ENCODE measurements at places on chromosomes 11 and 22.

DNA sequence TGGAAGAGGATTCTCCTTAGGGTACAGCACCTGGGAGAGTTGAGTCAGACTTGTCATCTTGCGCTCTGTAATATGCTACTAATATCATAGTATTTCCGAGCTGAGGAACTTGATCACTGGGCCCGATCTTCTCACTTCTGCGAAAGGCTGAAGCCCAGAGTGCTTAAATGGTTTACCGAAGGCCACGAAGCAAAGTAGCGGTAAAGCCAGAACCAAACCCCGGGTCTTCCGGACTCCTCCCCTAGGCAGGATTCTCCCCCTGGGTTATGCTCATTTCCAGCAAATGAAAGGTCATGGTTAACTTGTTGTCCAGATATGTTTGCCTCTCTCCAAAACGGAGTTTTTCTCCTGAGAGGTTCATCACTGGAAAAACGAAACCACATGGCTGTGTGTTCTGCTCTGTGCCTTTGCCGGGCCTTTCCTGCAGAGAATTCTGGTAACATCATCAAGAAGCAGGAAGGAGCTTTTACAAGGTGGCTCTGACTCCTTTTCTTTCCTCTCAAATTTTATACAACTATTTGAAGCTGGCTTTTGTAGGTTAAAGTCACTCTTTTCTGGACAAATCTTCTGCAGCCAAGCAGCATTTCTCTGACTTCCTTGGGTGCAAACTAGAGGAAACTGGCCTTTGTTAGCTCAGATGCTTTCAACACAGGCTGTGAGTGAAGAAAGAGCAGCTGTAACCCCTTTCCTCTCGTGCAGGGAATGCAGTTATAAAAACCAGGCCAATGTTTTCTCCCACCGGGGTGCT, 35.5 kb downstream of the UBASH3B start:
- DNase-seq = peak; percentile 57

DNA sequence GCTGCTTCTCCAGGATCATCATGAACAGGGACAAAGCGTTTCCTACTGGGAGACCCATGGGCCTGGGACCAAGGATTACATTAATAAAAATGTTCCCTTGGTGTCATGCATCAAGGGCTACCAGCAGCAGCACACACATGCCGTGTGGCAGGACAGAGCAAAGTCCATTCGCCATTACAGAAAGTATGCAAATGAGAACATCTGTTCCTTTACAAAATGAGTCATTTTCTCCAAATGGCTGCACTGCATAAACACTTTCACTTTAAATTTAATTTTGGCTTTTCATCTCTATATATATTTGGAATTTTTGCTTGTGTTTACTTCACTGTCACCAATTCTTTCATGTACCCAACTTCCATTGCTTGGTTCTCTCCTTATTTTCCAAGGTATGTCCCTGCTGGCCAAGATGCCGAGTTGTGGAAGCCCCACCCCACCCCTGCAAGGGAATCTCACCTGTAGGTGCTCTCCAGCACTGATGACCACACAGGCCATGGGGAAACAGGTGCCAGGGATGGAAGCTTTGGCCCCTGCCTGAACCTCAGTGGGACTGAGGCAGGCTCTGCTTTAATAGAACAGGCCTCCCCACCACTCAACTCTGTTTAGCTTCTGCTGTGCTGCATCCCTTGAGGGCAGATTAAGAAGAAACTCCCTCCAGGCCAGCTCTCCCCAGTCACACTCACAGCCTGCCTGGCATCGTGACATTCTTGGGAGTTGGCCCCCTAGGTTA, 15.6 kb upstream of the GNAZ start:
- no peak for DNase-seq

DNA sequence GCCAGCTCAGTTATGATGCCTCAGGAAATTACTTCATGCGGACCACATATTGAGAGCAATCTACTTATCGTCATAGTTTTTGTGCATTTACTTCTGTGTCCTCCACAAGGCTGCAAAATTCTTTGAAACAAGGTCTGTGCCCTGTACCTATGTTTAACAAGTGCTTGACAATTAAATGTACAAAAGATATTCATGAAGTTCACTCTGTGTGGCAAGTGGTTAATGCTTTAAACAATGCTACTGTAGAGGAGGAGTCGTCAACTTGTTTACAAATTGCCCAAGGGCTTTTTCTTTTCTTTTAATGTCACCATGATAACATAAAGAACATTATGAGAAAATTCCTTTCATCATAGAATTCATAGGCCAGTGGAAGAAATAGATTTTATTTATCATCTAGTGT, 871.5 kb upstream of the CCDC90B start:
- DNase-seq = no peak

- DNase-seq = no peak
Measured at GRCh38 chr11:5899534-5899933, 6.5 kb downstream of the OR52E5 start.

- peak; percentile 55 for DNase-seq
Measured at GRCh38 chr11:96127596-96127959, 203.7 kb upstream of the MTMR2 start.

GRCh38 chr11:10600570-10601248, 32.2 kb upstream of the LYVE1 start:
- DNase-seq = peak; percentile 37

DNA sequence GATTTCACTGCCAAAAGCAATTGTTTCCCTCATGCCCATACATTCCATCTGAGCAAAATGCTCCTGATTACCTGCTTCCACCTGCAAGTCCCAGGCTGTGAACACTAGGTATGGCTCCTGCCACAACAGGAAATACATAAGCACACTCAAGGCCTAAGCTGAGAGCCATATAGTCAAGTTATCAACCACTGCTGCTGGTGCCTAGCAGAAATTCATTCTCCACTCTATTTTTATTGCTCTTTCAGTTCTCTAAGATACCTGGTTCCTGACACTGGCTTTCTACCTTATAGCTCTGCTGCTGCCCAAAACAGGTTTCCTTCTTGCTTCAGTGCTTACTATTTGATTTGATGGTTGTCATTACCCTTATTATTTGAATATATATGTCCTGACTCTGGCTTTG, 31.6 kb downstream of the SLC36A4 start:
- DNase-seq = no peak

- DNase-seq = no peak
Measured at GRCh38 chr11:113488931-113489351, 13.7 kb upstream of the DRD2 start.

GRCh38 chr22:45105281-45105702, 58.4 kb upstream of the NUP50 start:
- DNase-seq = no peak

DNA sequence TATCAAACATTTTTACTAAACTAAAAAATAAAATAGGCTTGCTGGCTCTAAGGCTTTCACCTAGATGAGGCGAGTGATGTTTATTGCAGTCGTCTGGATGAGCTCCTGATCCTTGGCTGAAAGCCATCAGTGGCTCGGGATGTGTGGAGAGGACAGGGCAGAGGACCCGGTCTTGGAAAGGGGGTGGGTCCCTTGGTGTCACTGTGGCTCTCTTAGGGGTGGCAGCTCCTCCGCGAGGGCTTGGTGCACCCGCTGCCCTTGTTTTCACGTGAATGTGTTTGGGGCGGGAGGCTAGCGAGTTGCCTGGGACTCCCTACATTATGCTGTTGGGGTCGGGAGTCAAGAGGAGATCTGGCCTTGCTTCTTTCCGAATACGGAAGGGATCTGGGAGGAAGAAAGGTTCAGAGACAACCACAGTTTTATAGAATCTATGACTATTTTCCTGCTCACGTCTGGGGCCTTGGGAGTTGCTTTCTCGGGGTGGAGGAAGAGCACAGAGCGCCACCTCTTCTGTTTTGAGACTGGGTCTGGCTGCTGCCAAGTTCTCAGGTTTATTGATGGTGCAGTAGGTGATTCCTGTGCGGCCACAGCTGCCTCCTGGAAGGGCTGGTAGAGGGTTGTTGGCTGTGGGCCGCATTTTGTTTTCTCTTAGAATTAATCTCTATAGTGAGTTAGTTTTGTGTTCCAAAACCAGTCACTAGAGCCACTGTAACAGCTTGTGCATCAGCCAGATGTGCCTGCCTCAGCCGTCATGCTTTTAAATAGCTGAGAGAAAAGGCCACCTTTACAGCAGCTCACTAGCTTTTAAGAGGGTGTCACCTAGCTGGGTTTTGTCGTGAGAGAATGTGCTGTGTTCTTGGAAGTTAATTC, 12.8 kb downstream of the TBC1D22A start:
- no peak for DNase-seq

Data from dermis blood vessel endothelial cell (primary cell).